Stimulated activated CD8-positive, alpha-beta memory T cell treated with anti-CD3 and anti-CD28 coated beads, Interleukin-2, amount 100 ng/mL, for 1 hour (primary cell): ENCODE measurements at places on chromosomes 6 and 20.

DNA sequence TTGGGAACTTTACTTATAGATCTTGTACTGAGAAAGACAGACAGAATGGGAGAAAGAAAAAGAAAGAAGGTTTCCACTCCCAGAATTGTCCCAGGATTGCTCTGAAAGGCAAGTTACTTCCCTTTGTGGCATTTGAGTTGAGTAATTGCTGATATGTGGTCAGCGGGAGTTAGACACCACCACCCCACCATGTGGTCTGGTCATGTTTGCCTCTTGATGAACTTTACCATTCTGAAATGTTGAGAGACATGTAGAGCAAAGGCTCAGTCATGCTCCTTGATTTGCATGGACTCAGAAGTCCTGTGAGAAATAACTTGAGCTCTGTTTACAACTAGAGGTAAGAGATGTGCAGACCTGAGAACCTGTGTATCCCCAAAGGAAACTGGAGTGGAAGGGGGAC is 17.1 kb downstream of the TCF21 start:
- DNase-seq, result no peak

GRCh38 chr6:167580619-167580911 is 246.1 kb upstream of the AFDN start:
- no peak for DNase-seq

- DNase-seq, result no peak
These were observed 54.9 kb downstream of the CDH22 start for GRCh38 chr20:46253391-46253790.

GRCh38 chr6:154969796-154970195 is 25.3 kb upstream of the TIAM2 start:
- no peak for DNase-seq

- no peak for DNase-seq
These were observed 46.5 kb downstream of the AFG1L start for GRCh38 chr6:108341372-108341771.

DNA sequence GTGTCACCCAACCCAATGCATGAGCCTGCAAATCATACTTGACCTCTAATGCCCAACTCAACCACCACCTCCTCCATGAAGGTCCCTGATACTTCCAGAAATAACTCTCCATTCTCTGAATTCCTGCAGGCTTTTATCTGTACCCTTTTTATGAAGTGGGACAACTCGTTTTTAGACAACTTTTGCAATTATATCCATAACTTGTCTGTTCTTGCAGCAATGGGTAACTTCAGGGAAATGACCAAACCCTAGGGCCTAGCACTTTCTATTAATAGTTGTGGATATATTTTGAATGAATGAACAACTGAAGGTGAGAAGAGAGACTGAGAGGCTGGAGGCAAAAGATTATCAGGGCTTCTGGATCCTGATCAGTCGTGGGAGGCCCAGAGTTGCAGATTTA is 236.6 kb upstream of the MOCS1 start:
- no peak for DNase-seq

DNA sequence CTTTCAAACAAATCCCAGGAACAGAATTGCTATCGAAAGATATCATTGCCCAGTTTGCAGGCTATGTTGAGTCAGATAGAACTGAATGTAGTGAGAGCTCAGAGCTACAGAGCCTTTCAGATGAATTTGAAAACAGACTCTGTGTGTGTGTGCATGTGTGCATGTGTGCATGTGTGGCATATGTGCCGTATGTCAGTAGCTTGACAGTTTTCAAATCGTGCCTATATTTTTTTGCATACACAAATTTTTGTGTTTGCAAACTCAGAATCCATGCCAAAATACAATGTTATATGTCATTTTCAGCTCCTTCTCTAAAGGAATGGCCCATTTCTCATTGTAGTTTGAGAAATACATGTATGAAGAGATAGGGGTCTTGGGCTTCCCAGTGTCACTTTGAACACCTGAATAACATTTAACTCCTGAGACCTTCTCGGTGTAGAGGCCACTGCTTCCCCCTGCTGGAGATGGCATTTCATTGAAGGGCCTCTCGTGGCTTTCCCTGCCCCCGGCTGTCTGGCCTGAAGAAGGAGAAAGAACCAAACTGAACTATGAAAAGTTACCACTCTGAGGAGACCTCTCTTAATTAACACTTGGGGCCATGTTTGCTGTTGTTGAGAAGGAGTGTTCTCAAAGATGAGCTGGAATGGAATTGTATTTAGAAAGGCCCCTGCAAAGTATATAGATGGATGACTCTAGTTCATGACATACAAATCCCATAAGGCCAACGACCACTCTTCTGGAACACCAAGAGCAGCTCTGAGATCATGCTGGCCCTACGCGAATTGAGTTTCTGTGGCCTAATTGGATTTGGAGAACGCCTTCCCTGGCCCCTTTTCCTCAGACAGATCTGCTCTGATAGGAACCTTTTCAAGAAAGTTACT is 58.7 kb downstream of the VAPB start:
- peak; percentile 4 for DNase-seq

- no peak for DNase-seq
These were observed 5.2 kb upstream of the XKR7 start for GRCh38 chr20:31962761-31963160.

DNA sequence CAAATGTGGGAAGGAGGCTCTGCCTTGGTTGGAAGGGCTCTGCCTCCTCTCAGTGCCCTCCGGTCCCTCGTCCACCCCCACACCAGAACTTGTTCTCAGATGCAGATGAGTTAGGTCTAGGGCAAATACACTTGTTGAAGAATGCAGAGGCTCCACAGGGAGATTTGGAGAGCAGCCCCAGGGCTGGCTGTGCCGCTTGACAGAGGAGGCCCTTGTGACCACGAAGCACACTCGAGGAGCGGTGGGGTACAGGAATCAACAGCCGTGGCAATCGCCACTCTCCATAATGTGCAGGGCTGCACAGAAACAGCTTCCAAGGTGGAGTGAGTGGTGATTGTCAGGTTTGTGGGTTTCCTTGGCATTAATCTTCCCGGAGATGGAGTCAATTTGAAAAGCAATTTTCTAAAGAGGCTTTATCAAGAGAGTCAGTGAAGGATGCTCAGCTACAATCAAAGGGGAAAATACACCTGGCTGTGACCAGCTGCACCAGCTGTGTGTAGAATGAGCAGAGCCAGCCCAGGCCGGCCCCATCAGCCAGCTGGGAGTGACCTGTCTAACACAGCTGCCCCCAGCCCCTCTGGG is 59.5 kb downstream of the BFSP1 start:
- DNase-seq, result no peak

GRCh38 chr6:13045676-13046075 is 282.7 kb downstream of the TBC1D7 start:
- no peak for DNase-seq

- no peak for DNase-seq
These were observed 357.9 kb downstream of the FARS2 start for GRCh38 chr6:5619249-5619648.

- DNase-seq, result no peak
These were observed 108.4 kb upstream of the SIM1 start for GRCh38 chr6:100573166-100573565.

DNA sequence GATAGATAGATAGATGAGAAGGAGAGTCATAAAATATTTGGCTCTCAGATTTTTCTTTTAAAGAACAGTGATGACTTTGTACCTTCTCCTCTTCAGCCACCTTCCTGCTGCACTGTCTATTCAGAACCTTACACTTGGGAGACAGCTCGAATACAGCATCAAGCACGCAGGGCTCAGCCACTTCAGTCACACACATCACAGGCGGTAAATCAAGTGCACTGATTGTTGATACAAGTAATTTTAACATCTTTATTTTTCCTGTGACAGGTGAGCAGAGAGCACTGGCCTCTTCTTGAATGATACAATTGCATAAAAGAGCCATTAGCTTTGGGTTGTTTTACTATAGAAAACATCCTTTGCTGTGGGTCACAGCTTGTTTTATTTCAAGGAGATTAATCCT is 1118.5 kb upstream of the EYS start:
- DNase-seq, result no peak

GRCh38 chr20:34562641-34563040 is 4.1 kb downstream of the MAP1LC3A start:
- no peak for DNase-seq

- no peak for DNase-seq
These were observed 74.8 kb upstream of the TOP1 start for GRCh38 chr20:40953856-40954255.

- DNase-seq, result no peak
These were observed 512.7 kb upstream of the JAG1 start for GRCh38 chr20:11186301-11187008.
